Esophagus squamous epithelium (tissue), 5 donors: ENCODE measurements at places on chromosomes 16 and 17.

- no peak for DNase-seq
Observed at GRCh38 chr17:11086646-11087340, 154.2 kb upstream of the SHISA6 start.

- DNase-seq, result no peak
Observed at GRCh38 chr16:82105107-82105506, 64.9 kb downstream of the MPHOSPH6 start.

GRCh38 chr16:71319999-71320398 is 30.8 kb upstream of the CMTR2 start:
- DNase-seq, result no peak

- DNase-seq, result no peak
Observed at GRCh38 chr16:53509906-53510703, 7.1 kb upstream of the AKTIP start.
